ENCODE measurements at places on chromosomes 4 and X.

DNA sequence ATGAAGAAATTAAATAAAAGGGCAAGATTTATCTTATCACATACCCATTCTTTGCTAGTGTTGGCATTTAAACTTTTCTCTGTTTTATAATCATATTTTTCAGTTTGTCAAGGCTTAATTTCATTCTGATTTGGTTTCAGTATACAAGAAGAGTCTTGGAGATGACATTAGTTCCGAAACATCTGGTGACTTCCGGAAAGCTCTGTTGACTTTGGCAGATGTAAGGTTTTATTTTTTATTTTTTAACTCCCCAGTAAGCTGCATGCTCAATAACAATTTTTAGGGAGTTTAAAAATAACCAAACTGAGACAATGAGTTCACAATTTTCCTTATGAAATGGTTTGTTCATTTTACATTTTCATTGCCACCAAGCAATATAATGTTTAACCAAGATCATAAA lies 39.8 kb downstream of the ANXA3 start:
- DNase-seq: no peak

- no peak for DNase-seq
Observed at GRCh38 chr4:26181616-26182015, 139.2 kb upstream of the RBPJ start.

GRCh38 chr4:63563288-63564014 lies 845.8 kb downstream of the TECRL start:
- DNase-seq: no peak

- DNase-seq: no peak
Observed at GRCh38 chr4:143148521-143148920, 36.2 kb upstream of the USP38 start.

- no peak for DNase-seq
Observed at GRCh38 chr4:156756118-156756517, 215.5 kb downstream of the PDGFC start.

- DNase-seq: no peak
Observed at GRCh38 chr4:111475001-111475400, 670.3 kb upstream of the FAM241A start.

DNA sequence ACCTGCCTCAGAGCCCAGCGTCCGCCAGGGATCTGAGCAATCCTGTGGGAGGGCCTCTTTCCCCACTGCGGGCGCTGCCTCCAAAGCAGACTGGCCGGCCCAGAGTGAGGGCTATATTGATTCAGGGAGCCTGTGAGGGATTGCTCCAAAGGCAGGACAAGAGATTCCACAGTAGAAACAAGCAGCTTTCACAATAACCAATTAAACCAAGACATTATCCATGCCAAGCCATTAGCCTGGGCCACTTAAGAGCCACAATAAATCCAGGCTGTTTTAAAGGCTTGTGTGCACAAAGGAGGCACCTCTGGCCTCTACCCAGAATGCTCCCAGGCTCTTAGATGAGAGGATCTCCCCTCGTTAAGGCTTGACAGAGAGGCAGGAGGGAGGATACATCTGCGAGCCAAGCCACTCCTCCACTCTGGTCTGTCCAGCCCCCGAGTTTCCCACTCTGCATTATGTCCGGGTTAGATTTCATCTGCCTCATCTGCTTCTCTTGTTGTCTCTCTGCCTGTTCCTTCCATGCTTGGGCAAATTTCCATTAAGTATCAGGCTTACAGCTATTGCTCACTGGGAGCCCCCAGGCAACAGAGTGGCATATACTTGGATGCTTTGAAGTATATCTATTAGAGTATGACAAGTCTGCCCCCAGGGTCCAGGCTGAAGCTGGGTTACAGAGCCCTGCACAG lies 357.9 kb downstream of the UNC5C start:
- DNase-seq: no peak

DNA sequence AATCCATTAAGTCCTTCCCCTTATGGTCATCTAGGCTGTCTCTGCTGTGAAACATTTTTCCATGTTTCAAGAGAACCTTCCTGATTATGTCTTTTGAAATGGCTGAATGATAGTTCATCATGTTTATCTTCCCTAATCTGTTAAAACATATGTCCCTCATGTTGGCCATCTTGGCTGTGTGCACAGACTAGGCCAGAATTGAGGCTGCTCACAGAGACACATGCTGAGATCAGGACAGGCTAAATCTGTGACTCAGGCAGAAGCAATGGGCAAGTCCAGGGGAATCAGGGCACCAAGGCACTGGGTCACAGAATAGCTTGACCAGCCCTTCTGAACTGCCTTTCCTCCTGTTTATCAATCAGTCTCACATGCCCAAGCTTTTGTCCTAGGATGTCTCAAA lies 78.3 kb downstream of the FHDC1 start:
- DNase-seq: no peak

- no peak for DNase-seq
Observed at GRCh38 chrX:24063488-24063887, 8.7 kb downstream of the EIF2S3 start.
